NCI-H2107 (cell line): ENCODE measurements at places on chromosomes 1 and 21.

- DNase-seq: no peak
Observed at GRCh38 chr21:35017256-35017655, 31.8 kb downstream of the RUNX1 start.

DNA sequence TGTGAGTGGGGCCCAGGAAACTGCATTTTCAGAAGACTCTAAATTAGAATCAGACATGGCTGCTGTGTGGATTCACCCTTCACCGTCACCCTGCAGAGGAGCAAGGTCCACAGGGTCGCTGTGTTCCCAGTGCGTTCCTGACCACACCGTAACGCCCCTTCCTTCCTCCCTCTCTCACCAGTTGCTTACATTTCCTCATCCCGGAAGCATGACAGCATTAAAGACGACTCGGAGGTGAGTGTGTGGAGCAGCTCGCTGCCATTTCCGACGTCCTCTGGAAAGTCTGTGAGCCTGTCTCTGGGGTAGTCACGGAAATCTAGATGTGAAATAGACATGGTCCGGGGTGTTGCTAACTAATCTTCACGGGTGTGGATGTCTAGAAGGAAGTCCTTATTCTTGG, 45.9 kb downstream of the FAAP20 start:
- DNase-seq: no peak

- DNase-seq: no peak
Observed at GRCh38 chr1:31897526-31898100, 40.6 kb downstream of the PTP4A2 start.

GRCh38 chr1:148372731-148373130, 110.4 kb downstream of the PPIAL4G start:
- DNase-seq: no peak

DNA sequence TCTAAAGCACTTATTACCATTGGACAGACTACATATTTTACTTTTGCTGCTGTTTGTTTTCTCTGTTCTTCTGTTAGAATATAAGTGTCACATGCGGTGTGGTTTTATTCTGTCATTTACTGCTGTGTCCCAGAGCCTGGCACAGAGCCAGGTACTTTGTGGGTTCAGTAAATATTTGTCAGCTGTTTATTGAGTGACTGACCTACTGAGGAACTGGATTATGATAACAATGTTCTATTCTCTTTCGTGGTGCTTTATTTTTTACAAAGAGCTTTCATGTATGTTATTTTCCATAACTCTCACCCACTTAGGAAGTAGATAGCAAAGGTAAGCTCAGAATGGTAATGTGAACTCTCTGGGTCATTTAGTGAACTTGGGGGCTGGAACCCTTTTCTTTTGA, 118.8 kb downstream of the RWDD3 start:
- DNase-seq: peak; percentile 50

DNA sequence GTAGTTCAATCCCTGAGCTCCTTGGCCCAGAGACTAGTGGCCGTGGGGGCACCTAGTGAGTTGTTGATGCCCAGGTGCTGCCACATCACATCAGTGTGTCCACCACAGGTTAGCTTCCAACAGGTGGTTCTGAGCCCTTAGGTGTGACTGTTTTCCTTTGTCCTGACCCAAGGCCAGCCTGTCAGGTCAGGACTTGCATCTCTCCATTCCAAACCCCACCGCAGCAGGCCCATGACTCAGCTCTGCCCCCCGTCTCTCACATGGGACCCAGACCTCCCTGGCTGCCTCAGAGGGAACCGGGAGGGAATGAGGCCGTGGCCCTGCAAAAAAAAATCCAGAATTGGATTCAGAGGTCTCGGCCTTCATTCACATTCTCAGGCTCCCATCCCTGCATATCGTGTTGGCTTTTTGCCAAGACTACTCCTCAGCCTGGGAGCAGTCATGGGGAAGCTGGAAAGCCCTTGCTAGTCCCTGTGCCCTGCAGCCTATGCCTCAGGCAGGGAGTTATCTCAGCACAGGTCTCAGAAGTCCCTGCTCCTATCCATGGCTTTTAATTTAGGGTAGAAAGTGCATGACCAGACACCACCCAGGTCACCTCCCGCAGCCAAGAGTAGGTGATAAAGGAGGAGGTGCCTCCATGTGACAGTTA, 7.2 kb downstream of the INAVA start:
- DNase-seq: no peak

DNA sequence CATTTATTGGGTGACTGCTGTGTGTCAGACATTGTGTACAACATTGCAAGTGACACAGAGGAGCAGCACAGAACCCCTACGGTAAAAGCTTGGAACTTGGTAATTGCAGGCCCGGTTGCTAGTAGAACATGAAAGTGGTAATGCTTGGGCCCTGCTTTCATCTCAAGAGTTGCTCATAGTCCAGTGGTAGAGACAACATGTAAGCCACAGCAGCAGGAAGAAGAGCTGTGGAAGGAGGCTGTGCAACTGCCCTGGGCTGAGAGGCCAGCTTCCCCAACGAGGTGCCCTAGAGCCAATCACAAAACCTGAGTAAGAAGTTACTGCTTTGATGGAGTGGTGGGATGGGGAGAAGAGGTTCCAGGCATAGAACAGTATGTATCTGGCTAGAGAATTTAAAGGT, 18.4 kb downstream of the CNIH4 start:
- DNase-seq: no peak

- DNase-seq: no peak
Observed at GRCh38 chr1:210815641-210816550, 318.1 kb downstream of the KCNH1 start.
